ENCODE measurements at places on chromosomes 2 and 18. TPM values are rescaled to one million over a fixed set of nuclear protein-coding genes. Genes with fewer than 3 reads are reported as not detected.

DNA sequence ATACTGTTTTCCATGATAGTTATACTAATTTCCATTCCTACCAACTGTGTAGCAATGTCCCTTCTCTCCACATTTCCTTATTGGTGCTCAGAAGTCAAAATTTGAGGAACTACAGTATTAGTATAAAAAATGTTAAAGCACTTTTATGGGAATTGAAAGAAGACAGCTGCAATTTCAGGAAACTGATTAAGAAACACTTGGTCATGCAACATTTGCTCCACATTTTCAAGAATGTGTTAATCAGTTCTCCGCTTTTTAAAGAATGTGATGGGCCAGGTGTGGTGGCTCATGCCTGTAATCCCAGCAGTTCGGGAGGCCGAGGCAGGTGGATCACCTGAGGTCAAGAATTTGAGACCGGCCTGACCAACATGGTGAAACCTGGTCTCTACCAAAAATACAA, 33.6 kb upstream of the MGAT4A start:
- no peak for DNase-seq

- no peak for DNase-seq
Observed at GRCh38 chr2:64295326-64296139, 151.3 kb upstream of the PELI1 start.

Gene CYP27A1
- total RNA-seq, result 9.1 TPM

Gene UCN
- 0.87 TPM for total RNA-seq

Gene CD8B
- total RNA-seq, result not detected

GRCh38 chr2:111100765-111101162, 19.9 kb upstream of the BCL2L11 start:
- no peak for DNase-seq

DNA sequence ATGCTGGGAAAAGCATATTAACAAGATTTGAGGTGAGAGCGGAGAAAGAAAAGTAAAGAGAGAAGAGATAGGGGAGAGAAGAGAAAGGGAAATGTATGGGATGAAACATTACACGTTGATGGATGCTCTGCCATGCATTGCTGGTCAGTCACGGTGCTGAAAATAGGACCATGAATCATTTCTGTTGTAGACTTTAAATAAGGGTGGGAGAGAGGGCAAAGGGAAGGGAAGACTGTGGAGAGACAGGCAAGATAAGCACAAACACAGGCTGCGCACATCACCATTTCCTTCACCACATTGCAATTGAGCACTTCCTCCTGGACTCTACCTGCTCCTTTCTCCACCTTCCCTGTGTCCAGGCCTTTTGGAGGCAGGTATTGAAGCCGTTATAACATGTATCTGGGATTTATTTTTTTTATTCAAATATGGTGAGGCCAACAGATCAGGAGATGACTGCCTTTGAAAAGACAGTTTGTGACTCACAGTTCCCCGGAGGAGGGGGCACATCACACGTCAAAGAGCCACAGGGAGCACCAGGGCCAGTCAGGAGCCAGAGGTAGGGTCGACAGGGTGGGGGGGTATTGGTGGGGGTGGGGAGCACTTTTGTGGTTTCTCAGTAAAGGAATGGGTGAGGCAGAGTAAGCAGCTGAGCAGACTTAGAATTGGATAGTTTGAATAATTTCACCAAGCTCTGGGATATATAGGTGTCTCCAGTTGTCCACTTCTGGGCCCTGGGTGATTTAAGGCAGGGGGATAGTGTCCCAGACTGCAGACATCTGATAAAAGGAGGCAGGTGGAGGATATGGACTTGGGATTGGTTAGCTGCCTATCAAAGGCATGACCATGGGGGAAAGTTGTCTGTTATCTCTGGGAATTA, 372.8 kb upstream of the ST6GAL2 start:
- no peak for DNase-seq

DNA sequence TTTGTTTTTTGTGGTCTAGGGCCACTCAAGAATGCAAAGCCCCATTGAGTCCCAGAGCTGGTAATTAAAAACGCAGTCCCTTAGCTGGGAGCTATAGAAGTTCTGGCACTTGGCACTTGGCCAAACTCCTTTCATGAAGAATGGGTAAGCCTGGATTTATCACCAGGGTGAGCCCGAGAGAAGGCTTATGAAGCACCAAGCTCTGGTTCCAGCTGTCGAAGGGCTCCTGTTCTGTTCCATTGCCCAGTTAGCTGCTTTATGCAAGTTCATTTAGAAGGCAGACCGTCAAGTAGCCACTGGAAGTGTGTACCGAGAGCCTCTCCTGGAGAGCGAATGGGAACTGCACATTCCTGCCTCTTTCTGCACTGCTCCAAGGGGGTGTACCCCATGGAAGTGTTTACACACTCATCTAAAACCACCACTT, 14.2 kb downstream of the ECEL1 start:
- no peak for DNase-seq

GRCh38 chr2:180231015-180231414, 223.9 kb upstream of the CWC22 start:
- no peak for DNase-seq

- no peak for DNase-seq
Observed at GRCh38 chr18:31116853-31117595, 14.8 kb upstream of the DSC2 start.

Gene GCG
- total RNA-seq, result not detected

- no peak for DNase-seq
Observed at GRCh38 chr2:113276216-113276760, 2.4 kb downstream of the PAX8 start.

DNA sequence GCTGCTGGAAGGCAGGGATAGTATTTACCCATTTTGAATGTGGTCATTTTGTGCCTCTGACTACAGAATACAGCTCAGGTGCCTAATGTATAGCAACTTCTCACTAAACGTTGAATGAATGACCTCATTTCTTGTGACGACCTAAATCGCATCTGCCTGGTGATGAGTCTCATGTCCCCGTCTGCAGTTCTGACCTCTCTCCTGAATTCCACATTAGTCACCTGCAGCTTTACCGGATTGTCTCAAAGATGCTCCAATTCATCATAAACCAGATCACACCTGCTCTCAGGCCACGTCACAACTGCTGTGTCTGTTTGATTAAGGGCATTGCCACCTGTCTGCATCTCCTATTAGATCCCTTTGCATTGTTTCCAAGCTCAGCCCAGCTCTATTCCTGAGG, 133.6 kb upstream of the MYT1L start:
- no peak for DNase-seq

Gene BOLL
- not detected for total RNA-seq

- no peak for DNase-seq
Observed at GRCh38 chr2:39517622-39518021, 80.5 kb upstream of the MAP4K3 start.

DNA sequence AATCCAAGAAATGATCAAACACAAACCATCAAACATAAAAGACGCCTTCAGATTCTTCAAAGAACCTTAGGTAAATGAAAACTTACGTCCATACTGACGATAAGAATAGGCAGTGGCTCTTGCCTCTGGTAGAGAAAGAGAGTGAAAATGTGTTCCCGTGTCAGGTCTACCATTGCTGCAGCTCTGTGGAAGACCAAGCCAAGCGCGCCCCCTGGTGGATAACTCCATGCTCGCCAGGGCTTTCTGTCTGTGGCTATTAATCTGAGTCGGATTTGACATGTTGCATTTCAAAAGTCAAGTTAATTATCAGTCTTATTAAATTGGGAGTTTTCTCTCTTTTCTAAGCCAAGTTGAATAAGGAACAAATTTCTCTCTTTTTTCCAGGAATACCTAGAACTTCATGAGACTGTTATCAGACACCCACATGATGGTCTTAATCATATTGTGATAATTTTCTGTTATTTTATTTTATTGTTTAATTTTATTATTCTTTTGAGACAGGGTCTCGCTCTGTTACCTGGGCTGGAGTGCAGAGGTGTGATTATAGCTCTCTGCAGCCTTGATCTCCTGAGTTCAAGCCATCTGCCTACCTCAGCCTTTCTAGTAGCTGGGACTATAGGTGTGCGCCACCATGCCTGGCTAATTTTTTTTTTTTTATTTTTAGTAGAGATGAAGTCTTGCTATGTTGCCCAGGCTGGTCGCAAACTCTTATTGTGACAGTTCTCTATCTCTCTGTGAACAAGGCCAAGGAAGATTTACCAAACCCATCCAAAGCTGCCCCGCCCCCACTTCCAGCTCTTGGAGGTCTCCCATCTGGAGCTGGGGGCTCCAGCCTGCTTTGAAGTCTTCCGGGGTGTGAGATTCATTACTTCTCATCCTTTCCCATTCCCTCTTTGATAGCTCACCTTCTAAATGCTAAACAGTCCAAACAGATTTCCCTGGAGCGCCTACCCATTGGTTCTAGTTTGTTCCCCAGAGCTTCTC, 15.8 kb upstream of the ZAP70 start:
- DNase-seq, result peak; percentile 92

GRCh38 chr2:173963323-173963816, 1.8 kb downstream of the SP3 start:
- peak; percentile 29 for DNase-seq

Gene ZNF804A
- total RNA-seq, result not detected

GRCh38 chr2:2660789-2661355, 329.8 kb upstream of the MYT1L start:
- DNase-seq, result no peak

Gene LRRTM4
- total RNA-seq, result 1.4 TPM

DNA sequence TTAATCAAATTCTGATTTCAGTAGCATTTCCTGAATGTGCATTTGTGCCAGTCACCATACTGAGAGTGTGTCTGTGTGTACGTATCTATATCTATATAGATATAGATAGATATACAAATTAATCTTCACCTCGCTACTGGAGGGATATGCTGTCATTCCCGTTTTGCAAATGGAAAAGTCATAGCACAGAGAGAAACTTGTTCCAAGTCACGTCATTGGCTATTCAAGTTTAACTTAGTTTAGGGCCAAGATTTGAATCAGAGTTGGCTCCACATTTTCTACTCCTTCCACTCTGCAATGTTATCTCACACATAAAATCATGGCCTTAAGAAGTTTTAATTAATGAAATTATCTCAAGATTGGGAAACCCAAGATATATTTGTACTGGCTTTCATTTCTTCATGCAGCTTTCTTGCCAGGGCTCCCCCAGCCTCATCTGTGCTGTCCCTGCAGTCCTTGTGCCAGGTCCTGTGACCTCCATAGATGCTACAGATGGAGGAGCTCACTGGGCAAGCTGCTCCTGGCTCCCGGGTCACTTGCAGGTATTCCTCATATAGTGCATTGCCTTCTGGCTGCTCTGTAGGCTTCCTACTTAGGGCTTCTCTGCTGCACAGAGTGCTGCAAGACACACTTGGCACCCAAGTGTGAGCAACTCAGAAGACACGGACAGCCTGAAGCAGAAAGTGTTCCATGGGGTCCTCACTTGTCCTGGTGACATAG, 245.8 kb downstream of the KCNS3 start:
- no peak for DNase-seq

Gene POTEJ
- not detected for total RNA-seq

DNA sequence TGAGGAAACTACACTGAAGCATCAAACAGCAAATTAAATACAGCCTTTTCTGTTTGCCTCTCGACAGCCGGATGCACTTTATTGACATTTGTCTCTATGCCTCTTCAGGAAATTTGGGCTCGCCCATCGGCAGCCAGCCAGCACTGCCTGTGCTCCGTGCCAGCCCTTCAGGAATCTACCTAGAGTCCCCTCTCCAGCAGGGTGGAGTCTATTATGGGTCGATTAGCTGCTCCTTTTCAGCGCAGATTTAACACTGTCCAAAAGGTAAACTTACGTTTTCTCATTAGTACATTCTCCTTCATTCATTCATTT, 91.5 kb downstream of the MYCN start:
- DNase-seq, result no peak
